Retinal pigment epithelial cell (primary cell): ENCODE measurements at places on chromosomes 16 and 17.

GRCh38 chr17:61084260-61084659 lies 315.4 kb upstream of the TBX2 start:
- no peak for DNase-seq

DNA sequence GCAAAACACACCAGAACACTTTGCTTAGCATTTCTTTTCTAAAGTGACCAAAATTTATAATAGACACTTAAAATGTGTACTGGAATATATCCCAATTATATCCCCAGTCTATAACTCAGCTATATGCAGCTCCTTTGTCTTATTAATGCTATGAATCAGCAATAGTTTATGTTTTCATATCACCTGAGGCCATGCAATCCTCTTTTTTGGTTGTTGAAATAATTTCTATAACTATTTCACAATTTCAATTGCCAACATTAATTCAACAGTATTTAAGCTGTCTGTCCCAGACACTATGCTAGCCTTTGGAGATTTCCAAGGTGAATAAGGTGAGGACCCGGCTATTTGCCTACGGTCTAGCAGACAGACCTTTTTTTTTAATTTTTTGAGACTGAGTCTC lies 17.2 kb upstream of the BMERB1 start:
- no peak for DNase-seq

- DNase-seq = no peak
Observed at GRCh38 chr16:63216696-63217423, 1180.6 kb upstream of the CDH8 start.

GRCh38 chr16:66516509-66516807 lies 33.5 kb downstream of the TK2 start:
- DNase-seq = no peak

- DNase-seq = no peak
Observed at GRCh38 chr16:50763211-50763610, 21.3 kb downstream of the CYLD start.

DNA sequence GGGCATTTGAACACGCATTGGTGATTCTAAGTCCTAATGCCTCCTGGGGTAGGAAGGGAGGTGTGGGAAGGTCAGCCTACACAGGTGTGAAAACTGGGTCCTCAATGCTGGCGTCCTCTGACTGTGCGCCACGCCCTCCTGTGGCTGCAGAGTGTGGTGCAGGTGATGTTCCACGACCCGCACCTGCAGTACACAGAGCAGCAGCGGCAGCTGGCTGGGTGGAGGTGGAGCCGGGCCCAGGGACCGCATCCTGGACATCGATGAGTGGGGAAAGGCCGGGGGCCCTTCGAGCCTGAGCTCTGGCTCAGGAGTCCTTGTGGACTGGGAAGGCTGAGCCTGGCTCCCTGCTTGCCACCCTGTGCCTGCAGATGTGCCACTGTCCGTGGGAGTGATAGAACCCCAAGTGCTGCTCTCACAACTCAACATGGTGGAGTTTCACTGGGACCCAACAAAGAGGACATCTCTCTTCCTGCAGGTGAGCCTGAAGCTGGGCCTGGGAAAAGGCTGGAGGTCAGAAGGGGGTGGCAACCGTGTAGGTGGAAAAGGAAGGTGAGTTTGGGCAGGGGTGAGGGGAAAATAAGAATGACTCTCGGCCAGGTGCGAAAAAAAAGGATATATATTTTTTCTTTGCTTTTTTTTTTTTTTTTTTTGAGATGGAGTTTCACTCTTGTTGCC lies 14.0 kb upstream of the STAC2 start:
- no peak for DNase-seq

- no peak for DNase-seq
Observed at GRCh38 chr17:50511058-50511457, 2.8 kb downstream of the MYCBPAP start.

DNA sequence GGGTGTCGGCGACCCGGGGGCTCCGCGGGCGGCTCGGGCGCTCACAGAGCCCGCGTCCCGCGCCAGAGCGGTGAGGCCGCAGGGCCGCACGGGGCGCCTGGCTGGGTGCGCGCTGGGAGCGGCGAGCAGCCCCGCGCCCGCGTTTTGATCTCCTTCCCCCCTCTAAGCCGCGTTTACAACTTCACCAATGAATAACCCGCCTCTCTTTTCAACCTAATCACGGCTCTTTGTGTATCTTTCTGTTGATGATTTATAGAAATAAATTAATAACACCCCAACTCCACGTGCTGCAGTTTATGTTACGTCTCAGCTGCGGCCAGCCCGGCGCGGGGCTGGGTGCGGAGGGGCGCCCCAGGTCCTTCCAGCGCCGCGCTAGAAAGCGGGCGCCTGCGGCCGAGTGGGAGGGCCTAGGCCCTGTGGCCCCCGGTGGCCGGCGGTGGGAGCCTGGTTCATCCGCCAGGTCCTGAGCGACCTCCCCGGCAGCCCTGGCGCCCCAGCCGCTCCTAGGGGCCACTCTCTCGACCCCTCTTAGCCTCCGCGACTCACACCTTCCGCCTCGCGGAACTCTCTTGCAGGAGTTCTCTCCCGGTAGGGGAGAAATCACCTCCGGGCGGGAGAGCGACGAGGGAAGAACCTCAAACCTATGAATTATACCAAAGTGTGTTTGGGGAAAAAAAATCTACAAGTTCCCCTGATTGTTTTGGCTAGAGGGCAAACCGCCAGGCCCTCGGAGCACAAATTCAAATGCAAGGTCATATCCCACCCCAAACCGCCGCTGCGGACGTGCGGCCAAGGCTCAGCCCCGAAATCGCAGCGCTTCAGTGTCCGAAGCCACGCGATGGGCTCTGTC lies 1.9 kb downstream of the HNF1B start:
- DNase-seq = no peak

DNA sequence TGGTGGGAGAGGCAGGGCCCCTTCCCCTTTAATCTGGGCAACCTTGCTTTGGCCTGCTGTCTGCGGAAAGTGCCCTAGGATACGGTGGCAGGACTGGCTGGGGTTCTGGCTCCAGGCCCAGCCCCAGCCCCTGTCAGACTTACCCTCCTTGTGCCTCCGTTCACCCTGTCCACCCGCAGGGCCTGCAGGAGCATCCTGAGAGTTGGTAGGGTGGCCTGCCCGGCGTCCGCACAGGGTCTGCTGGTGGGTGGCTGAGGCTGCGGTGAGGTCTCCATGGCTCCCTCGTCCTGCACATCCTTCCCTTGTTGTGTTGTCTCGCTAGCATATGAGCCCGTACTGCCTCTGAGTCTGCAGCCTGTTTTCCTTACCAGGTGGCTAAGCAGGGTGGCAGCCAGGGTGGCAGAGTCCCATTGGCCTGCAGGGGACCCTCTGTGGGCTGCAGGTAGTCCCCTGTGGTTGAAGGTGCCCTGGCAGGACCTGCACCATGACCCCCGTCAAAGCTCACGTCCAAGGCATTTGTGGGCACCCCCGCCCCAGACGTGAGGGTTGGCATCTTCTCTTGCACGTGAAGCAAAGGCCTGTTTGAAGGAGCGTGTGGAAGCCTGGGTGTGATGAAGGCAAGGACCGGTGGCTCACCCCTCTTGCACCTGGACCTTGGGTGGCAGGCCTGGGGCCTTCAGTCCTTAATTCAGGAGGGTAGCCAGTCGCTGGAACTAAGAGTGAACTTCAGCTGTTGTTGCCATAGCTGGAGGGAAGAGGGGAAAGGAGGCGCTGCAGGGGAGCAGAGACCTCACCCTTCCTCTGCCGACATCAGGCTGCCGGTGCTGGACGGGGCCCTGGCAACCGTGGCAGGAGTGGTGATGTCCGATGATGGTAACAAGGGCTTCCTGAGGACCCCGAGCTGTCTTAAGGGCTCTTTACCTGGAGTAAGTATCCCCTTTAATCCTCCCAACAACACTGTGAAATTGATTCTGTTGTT lies 293.7 kb downstream of the SEC14L1 start:
- DNase-seq = no peak

DNA sequence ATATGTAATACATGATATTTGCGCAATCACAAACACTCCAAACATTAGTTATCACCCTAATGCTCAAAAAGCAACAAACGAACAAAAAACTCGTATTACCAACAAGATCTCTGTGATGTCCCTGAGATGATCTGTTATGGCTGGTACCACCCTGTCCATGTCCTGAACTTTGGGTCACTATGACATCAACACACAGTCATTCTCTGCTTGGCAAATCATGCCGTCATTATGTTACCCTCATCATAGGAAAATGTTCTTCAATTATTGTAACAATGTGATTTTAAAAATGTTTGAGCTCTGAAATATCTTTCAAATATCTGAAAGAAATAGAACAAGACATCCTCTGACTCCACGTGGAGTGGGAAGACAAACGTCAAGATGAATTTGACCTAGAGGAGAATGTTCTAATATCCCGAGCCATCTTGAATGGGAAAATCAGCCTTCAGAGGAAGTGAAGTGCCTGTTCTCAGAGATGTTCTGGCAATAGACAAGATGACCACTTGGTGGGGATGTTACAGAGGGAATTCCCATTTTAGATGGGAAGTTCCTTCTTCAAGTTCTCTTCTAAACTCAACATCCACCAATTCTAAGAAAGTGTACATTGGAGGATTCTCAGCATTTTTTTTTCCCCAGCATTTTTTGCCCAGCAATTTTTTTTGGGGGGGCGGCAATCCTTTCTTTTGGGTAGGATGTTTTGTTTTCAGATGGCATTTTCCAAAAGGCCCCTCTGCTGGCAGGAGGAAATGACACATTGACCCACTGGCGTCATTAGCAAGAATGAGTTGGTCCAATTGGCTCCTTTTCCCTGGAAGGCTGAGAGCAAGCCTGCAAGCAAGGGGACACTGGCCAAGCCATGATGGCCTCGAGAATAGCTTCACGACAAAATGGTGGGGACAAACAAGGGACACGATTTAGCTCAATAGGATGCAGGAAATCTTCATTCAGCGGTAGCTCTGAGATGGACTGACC lies 3.7 kb upstream of the HSD17B2 start:
- no peak for DNase-seq
